NCI-H1436 (cell line): ENCODE measurements at places on chromosomes 6 and 20.

DNA sequence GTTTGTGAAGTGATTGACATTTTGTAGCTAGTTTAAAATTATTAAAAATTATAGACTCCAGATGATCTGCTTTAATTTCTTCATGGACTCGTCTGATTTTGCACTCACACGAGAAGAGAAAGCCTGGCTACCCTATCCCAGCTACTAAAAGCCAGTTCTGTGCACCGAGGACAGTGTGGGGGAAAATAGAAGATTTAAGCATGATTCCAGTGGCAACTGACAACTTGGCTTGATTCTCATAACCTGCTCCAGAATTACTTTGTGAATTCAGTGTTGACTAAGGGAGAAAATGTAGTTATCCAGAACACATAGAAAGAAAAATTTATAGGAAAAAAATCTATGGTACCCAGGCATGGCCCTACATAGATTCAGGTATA lies 88.7 kb downstream of the SNAP25 start:
- no peak for DNase-seq

GRCh38 chr6:34549026-34549803 lies 6.9 kb downstream of the SPDEF start:
- no peak for DNase-seq

GRCh38 chr6:131769385-131770141 lies 38.3 kb upstream of the ENPP1 start:
- DNase-seq, result no peak

- peak; percentile 15 for DNase-seq
Measured at GRCh38 chr6:22737331-22737730, 168.0 kb downstream of the HDGFL1 start.

DNA sequence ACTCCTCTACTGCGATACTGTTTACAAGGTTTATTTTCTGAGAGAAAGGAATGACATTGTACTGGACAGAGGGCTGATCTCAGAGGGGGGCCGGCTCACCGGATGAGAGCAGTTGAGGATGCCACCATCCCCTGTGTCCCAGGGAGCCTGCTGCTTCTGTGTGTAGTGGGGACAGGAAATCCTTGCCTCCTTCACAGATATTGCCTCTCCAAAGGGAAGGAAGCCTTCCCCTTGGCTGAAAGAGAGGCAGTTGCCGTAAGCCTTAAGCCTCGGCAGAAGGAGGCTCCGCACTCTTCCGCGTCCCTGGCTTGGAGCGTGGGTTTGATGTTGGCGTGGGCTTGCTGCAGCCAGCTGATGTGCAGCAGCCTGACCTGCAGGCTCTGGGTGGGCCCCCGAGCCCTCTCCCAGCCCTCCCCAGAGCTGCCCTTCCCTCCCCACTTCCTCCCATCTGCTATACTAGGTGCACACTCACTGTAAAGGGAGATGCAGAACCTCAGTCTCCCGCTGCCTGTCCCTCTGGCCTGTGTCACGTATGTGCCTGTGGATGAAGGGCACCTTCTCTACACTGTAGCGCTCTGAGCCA lies 45.7 kb upstream of the RPS6KA2 start:
- DNase-seq, result no peak

DNA sequence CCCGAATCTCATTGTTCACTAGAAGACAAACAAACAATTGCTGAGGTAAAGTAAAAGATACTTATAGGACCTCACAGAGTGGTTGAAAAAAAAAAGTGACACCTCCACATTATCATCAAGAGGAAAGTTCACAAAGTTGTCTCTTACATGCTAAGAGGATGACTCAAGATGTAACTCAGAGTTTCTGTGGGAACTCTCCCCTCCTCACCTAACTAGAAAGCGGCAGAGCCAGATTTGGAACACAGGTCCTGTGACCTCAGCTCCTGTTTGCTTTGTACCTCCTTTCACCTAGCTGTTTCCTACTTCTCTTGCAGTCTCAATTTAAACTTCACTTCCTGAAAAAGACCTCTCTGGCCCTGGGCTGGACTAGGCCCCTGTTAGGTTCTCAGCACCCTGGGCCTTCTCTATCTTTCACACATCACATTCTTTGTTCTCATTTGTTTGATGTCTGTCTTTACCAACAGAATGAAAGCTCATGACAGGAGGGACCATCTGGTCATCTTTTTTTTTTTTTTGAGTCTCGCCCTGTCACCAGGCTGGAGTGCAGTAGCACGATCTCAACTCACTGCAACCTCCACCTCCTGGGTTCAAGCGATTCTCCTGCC lies 60.8 kb downstream of the CD24 start:
- DNase-seq, result no peak

DNA sequence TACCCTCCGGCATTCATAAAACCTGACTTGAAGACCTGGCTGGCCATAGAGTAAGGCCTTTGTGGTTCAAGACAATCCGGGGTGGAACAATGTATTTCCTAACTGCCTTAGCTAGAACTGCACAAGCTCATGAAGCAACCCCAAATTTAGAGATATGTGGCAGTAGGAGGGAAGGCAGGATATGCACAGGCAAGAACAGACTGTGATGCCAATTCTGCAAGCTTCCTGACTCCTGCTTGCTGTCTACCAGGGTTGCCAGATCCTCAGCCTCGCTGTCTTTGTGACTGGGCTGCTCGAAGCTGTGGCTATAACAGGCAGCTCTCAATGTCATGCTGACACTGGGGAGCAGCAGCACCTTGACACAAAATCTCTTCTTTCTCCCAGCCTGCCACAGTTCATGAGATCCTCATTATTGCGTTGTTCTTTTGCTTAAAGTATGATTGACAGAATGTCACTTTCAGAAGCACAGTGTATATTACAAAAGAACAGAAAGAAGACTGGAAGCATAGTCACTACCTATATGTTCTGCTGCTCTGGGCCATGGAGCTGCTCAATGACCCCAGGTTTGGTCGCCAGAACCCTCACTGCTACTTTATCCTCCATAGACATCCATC lies 18.3 kb upstream of the SHLD1 start:
- no peak for DNase-seq

- no peak for DNase-seq
Measured at GRCh38 chr6:108348655-108349349, 53.9 kb downstream of the AFG1L start.

DNA sequence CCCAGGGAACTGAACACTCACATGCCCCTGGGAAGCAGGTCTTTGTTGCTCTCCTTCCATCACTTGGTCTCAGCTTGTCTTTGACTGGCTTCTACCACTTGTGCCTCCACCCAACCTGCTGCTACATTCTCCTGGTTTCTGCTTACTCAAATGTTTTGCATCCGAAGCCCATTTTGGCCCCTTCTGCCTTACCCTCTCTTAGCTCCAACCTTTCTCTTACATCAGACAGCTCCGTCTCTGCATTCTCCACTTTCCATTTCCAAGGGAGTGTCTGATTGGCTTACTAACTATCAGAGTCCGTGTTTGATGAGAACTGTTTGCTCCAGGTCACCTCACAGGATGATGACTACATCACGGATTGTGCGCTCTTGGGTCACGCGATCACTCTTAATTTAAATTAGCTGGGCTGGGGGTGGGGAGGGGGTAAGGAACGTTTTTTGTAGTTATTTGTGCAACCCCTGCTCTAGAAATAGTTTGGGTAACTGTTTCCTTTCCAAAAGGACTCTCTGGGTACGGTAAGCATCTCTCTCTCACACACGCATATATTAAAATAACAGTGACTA lies 844 bp upstream of the ABRACL start:
- DNase-seq, result peak; percentile 76

GRCh38 chr6:4977468-4977867 lies 26.4 kb downstream of the RPP40 start:
- DNase-seq, result no peak

DNA sequence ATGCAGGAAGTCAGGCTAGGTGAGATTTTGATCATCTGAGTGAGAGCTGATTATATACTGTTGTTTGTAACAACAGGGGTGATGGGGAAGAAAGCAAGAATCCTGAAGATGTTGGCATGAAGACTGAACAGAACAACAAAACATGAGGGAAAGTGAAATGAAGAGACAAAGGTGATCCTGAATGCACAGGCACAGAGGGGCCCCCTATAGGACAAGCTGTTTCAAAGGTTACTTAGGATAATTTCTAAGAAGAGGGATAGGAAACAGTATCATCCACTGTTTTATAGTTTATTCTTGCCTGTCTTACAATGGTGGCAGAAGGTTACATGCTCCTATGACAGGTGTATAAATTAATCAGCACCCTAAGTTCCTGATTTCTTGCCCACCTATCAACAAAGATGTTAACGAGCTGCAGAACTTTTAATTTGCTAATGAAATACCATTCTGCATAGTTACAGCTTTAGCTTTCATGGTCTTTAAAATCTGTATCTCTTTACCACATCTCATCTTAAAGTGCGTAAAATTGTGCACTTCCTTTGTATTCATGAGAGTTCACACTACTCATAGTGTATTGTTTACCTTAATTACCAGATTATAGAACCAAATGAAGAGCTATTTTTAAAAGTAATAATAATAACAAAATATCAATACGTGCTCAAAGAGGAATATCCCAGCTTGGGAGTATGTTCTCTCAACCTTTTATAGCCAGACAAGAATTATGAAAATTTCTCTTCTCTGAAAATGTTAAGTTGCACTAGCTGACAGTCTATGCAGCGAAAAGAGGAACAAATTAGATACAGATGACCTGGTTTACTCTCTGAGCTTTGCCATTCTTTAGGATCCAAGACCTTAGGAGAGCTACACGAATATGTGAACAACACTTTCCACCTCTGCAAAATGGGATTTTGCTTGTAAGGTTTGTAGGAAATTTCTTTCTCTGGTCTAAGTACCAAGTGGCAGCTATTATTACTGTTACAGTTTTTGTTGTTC lies 192.5 kb downstream of the EDN1 start:
- DNase-seq, result no peak

GRCh38 chr20:38854654-38855066 lies 49.2 kb downstream of the PPP1R16B start:
- no peak for DNase-seq

DNA sequence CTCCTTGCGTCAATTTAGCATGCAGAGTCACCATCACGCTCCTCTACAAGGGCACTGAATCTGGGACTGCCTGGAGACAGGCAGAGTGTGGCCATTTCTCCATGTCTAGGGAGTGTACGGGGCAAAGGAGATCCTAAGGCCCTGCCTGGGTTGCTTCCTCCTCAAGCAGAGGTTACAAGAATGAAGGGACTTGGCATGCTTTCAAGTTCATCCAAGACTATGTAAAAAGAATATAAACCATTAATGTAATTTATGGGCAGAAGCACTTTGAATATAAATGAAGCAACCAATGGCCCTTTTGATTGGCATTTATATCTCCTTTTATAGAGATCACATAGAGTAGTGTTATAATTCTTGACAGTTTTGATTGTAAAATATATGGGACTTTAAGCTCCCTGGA lies 137.5 kb downstream of the BTBD3 start:
- no peak for DNase-seq

DNA sequence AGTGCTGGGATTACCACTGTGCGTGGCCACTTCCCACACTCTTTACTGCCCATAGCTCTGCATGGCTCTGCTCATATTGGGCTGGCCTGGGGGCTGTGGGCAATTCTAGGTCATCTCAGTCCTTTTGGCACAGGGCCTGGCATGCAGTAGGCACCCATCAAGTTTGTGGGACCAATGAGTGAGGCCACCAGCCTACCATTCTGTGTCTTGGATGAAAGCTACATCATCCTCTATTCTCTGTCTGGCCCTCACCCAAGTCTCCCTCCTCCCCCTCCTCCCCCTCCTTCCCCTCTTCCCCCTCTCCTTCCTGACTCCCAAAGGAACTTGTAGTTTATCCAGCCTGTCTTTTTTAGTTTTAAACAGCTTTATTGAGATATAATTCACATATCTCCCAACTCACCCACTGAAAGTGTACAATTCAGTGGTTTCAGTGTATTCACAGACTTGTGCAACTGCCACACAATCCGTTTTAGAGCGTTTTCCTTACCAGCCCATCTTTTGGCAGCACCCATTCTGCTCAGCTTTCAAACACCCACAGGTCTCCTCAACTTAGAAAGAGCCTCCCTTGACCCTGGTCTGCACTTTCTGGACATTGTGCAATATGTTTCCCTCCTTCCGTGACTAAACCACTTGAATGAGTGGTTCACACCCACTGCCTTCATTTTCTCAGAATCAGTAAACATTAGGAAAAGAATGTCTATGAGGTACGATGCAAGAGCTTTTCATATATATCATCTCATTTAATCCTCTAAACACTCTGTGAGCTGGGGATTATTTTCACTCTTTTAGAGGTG lies 21.5 kb upstream of the MRPS18A start:
- DNase-seq, result no peak

- DNase-seq, result no peak
Measured at GRCh38 chr6:3324262-3324942, 65.7 kb downstream of the PSMG4 start.

DNA sequence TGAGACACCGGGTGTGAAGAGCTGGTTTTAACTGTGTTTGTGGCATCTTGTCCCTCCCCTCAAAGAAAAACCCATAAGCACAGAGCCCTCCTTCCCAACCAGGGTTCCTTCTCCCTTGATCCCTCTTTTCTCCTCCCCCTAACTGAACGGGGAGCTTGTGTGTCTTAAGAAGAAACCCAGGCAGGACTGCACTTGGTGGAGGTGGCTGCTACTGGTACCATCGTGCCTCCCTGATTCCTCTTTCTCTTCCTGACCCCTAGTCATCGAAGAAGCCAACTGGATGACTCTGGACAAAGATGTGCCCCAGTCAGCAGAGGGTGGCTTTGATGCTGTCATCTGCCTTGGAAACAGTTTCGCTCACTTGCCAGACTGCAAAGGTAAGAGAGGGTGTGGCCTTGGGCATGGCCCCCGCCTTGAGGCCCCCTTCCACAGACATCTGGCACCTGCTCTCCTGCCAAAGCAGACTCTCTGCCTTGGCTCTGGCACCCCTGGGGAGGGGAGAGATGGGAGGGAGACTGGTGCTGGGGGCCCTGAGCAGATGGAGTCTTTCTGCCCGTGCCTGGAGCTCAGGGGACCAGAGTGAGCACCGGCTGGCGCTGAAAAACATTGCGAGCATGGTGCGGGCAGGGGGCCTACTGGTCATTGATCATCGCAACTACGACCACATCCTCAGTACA lies 2.1 kb downstream of the GNMT start:
- DNase-seq, result no peak

- no peak for DNase-seq
Measured at GRCh38 chr20:36182604-36183154, 28.1 kb downstream of the EPB41L1 start.

- no peak for DNase-seq
Measured at GRCh38 chr6:36364669-36365479, 22.6 kb downstream of the ETV7 start.

GRCh38 chr6:54299542-54300269 lies 8.5 kb upstream of the TINAG start:
- no peak for DNase-seq

GRCh38 chr20:24236201-24236600 lies 233.2 kb upstream of the SYNDIG1 start:
- no peak for DNase-seq

DNA sequence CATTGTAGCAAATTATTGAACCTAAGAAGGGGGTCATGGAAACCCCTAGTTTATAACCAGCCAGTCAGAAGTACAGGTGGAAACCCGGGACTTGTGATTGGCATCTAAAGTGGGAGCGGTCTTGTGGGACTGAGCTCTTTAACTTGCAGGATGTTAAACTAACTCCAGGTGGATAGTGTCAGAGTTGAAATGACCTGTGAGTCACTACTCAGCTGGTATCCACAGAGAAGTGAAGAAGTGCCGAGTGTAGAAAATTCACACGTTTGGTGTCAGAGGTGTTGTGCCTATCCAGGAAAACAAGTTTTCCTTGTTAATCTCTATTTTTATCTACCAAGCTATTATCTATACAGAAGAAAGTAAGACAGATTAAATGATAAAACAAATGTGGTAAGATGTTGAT lies 179.7 kb downstream of the ADGRG6 start:
- DNase-seq, result no peak
